Progenitor cell of endocrine pancreas (in vitro differentiated cells): ENCODE measurements at places on chromosomes 2 and 18. TPM values are rescaled to one million over a fixed set of nuclear protein-coding genes. Genes with fewer than 3 reads are reported as not detected.

Gene TMEM163
- total RNA-seq = 3.7 and 3.8 TPM in 2 replicates

Gene COX5B
- total RNA-seq = 157 and 161 TPM in 2 replicates

Gene SKOR2
- not detected in 2 replicates for total RNA-seq

Gene HOXD8
- total RNA-seq = not detected in 2 replicates

Gene REG3A
- not detected in 2 replicates for total RNA-seq

Gene SERTAD2
- 19.0 and 20.7 TPM in 2 replicates for total RNA-seq

Gene NT5DC4
- total RNA-seq = not detected in 2 replicates

Gene GPR45
- total RNA-seq = not detected in 2 replicates

Gene ACMSD
- not detected in 2 replicates for total RNA-seq
